Sigmoid colon (tissue), 7 donors: ENCODE measurements at places on chromosomes 2 and 18. TPM values are rescaled to one million over a fixed set of nuclear protein-coding genes. Genes with fewer than 3 reads are reported as not detected.
A peak's percentile ranks its signal among the peaks of the same experiment; 100 is the strongest.

GRCh38 chr2:113218283-113219091 is 44.7 kb downstream of the PSD4 start:
- peak; percentile 84 for DNase-seq

The LAPTM4A gene
- 62.5 TPM for polyA plus RNA-seq

GRCh38 chr2:15948704-15948957 is 8.3 kb downstream of the MYCN start:
- no peak for DNase-seq

The CDH2 gene
- polyA plus RNA-seq: under 0.01 TPM

DNA sequence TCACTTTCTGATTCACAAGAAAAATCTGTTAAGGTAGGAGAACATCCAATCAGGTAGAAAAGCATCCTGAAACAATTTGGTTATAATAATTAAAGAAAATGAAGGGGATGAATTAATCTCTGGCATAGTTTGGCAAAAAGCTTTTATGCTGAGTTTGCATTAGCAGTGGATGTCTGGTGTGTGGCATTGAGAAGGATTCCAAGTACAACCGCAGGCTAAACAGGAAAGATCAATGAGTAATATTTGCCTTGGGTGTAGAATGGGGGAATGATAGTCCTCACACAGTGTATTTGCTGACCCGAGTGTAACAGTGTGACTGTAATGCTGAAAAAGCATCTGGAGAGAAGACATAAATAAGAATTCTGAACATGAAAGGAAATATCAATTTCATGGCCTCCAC is 68.3 kb upstream of the SESTD1 start:
- no peak for DNase-seq

GRCh38 chr2:54581326-54582039 is 125.4 kb downstream of the SPTBN1 start:
- no peak for DNase-seq

GRCh38 chr18:63468575-63468974 is 8.2 kb upstream of the SERPINB5 start:
- no peak for DNase-seq

DNA sequence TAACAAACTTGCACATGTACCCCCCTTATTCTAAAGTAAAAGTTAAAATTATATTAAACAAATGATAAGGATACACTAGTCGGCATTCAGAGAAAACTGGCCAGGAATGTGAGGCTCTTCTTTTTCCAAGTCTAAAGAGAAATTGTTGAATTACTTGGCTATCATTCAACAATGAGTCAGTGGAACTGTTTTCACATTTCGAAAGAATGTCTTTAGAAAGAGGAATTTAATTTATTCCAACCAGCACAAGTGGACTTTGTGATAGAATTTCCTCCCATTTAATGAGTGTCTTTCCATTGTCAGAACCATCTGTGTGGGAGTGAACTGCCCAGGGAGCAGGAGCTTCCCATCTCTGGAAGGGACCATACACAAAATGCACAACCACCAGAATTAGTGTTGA is 792.2 kb downstream of the EPHA4 start:
- no peak for DNase-seq

GRCh38 chr2:179646173-179646769 is 215.1 kb downstream of the ZNF385B start:
- no peak for DNase-seq

- DNase-seq: no peak
These were observed 57.4 kb downstream of the LINC00305 start for GRCh38 chr18:64091526-64091925.

DNA sequence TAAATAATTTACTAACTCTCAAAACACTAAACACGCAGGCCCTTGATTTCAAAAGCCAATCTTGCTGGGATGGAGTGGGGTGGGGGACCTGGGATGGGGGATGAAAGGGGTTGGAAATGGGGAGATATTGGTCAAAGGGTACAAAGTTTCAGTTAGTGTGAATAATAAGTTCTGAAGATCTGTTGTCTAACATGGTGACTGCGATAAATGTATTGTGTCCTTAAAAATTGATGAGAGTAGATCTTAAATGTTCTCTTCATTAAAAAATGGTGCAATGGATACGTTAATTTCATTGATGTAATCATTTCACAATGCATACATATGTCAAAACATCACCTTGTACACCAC is 505 bp upstream of the ACYP2 start:
- DNase-seq: no peak

DNA sequence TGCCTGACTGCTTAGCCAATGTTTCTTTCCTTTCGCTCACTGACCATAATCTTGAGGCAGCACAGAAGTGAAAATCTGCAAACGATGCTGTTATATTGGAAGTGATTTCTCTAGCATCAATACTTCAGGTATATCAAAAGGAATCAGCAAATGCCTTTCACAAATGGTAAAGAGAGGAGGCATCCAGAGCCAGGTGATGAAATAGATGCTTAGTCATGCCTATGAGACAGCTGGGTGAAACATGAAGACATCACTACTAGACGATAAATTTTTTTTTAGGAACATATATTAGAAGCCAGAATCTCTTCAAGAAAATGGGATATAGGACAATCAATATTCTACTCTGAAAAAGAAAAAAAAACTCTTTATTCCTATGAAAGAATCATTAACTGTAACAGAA is 249.2 kb upstream of the SLC39A10 start:
- no peak for DNase-seq

- DNase-seq: peak; percentile 50
These were observed 148.3 kb upstream of the HDAC4 start for GRCh38 chr2:239548965-239549595.

The RESP18 gene
- polyA plus RNA-seq: not detected

The LDLRAD4 gene
- 1.2 TPM for polyA plus RNA-seq

DNA sequence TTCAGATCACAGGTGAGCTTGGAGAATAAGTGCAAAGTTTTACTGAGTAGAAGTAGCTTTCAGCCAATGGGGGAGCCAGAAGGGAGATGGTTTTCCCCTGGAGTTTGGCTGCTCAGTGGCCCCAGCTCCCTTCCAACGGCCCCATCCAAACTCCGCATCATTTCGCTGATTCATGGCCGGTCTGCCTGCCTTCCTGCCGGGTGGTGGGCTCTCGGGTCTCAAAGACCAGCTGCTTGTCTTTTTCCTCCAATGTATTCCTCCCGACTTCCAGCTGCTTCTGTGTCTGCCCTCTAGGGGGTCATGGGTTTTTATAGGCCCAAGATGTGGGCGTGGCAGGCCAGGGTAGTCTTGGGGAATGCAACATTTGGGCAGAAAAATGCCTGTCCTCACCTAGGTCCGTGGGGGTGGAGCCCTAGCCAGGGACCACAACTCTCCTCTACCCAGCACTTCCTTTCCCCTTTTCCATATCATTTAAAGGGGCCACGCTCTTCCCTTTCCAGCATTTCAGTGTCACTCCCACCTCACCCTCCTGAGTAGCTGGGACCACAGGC is 73.5 kb downstream of the MEX3C start:
- no peak for DNase-seq

The ACKR3 gene
- polyA plus RNA-seq: 11.4 TPM

DNA sequence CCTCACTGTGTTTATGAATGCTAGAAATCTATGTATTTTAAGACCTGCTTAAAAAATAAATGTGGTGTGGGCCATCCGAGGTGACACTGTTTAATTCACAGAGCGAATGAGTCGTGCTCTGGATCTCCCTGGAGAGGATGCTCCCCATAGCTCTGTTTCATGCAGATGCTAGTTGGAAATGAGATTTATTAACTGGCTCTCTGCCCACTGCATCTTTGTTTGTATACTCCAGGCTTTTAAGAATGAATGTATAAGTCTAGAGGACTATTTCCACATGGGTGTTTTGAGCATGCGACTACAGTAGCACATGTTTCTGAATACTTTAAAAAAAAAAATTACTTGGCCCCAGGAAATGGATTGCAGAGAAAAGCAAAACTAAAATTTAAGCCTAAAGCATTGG is 3.9 kb downstream of the MAPRE2 start:
- DNase-seq: no peak

- DNase-seq: no peak
These were observed 518.5 kb downstream of the EIPR1 start for GRCh38 chr2:2859164-2859563.
